ENCODE measurements at places on chromosomes 7 and 10.

GRCh38 chr10:22685926-22686325 lies 28.5 kb downstream of the PIP4K2A start:
- DNase-seq = no peak

DNA sequence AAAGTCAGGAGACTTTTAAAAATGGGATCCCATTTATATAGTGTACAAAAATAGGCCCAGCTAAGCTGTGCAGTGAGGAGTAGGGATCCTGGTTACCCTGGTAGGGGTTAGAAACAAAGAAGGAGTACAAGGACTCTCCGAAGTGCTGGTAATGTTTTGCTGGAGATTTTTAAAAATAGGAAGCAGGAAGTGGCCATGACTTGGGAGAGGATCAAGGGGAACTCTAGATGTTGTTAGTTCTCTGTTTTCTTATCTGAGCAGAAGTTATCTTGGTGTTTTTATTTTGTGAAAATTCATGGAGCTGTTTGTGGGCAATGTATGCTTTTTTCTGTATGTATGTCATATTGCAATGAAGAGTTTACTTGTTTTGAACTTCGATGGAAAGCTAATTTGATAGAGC lies 373.9 kb downstream of the SFMBT2 start:
- no peak for DNase-seq

GRCh38 chr7:53596230-53596629 lies 560.8 kb downstream of the POM121L12 start:
- DNase-seq = no peak

DNA sequence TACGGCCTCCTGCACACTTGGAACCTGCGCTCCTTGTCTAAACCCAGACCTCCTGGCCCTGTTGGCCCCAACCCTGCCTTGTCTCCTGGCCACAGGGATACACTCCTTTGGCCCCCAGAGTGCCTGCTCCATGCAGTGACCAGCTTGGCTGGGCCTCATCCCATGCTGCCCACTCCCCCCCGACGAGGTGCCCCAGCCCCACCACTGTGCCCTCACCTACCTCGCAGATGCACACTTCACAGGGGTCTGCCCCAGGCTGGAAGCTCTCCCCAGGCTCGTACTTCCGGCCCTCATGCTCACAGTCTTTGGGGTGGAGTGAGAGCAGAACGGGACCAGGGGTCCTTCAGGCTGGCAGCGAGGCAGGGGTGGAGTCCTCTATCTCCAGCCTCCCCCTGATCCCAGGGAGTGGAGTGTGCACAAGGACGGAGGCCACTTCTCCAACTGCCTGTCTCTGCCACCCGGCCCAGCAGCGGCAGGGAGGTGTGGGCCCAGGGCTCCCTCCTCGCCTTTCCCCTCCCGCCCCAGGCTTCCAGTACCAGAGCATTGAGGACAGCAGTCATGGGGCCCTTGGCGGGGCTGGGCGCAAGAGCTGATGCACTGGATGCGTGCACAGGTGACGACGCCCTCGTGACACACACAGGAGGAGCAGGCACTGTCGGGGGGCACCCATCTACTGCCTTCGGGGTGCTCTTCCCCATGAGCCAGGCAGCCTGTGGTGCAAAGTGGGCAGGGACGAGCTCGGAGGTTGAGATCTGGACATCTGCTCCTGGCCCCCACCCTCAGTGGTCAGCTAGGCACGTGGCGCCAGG lies 22.1 kb downstream of the ATP6V1F start:
- no peak for DNase-seq

- DNase-seq = no peak
Observed at GRCh38 chr7:33821970-33822369, 83.4 kb upstream of the BMPER start.

- no peak for DNase-seq
Observed at GRCh38 chr10:6399231-6399741, 180.8 kb downstream of the PRKCQ start.

- no peak for DNase-seq
Observed at GRCh38 chr10:19209319-19209718, 160.7 kb downstream of the MALRD1 start.

DNA sequence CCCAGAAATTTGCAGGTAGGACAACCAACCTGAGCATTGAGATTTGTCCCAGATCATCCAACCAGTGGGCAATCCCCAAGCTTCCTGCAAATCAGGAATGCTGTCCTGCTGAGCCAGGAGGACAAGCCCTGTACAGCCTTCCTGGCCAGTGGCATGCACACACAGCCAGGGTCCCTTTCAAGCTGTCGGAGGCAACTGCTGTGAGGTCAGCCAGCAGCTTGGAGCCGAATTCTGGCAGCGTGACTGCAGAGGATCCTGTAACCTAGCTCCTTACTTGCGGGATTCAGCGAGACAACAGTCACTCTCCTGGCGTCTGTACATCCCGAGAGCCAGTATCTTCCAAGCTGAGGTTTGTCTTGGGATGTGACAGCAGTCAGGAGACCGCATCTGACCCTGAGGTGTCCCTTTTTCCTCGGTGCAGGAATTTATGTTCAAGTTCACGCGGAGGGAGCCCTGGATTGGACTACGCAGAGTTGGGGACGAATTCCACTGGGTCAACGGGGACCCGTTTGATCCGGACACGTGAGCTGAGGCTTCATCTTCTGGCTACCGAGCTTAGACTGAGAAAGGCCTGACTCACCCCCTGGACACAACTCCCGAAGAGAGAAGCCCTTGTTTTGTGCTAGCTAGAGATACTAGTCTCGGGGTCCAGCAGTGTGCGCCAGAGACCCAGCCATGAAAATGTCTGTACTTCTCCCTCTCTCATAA lies 18.3 kb downstream of the CLEC2L start:
- no peak for DNase-seq

DNA sequence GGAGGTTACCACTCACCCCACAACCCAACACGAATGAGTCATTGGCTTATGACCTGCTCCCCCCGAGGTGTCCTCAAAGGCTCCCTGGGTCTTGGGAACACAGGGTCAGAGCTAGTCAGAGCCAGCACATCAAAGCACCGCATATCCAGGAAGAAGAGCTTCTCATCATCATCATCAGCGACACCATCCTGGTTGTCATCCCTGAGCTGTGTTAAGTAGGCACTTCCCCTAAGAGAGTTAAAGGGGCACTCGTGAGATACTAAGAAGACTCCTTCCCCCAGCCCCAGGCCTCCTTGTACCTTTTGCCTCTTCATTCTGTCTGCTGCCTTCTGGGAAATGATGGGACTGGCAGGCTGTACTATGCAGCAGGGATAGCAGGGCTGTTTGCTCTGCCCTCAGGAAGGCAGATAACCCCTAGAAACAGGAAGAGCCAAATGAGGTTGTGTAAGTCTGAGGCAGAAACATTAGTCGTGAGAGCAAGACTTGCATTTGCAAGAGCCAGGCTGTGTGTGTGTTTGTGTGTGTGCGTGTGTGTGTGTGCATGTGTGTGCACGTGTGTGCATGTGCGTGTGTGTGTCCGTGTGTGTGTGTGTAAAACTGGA lies 11.1 kb upstream of the CPA1 start:
- no peak for DNase-seq

DNA sequence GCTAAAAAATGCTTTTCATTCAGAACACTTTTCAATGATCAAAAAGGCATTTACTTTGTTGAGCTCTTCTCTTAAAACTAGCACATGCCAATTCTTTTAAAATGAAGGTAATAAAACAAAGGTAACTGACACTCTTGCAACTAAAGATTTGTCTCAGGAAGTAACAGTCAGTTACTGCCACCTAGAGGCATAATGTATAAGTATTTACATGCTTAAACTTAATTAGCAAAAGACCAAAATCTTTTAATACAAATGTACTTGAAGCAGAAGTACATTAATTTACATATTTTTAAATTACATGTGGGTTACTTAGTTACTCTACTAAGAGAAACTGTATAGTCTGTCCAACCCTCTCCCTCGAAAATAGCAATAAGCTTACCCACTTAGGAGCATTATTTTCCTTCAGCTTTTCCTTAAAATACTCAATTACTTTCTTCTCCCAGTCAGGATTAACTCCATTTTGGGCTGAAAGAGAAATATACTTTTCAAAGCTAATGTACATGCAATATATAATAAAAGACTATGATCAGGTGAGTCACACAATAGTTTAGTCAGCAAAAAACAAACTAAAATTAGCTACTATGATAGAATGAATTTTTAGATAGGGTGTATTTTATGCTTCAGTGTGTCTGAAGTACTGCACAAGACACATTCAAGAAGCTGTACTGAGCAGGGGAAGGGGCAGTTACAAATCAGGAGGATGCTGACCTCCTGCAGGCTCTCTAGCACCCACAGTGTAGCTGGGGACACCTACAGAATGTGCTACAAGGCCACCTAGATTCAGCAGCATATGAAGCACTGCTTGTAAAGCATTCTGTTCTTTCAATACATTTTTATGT lies 13.0 kb downstream of the MCMBP start:
- DNase-seq = no peak

- no peak for DNase-seq
Observed at GRCh38 chr10:60140651-60141632, 234.6 kb upstream of the CCDC6 start.

- DNase-seq = no peak
Observed at GRCh38 chr10:102113956-102114857, 6.0 kb downstream of the LDB1 start.

DNA sequence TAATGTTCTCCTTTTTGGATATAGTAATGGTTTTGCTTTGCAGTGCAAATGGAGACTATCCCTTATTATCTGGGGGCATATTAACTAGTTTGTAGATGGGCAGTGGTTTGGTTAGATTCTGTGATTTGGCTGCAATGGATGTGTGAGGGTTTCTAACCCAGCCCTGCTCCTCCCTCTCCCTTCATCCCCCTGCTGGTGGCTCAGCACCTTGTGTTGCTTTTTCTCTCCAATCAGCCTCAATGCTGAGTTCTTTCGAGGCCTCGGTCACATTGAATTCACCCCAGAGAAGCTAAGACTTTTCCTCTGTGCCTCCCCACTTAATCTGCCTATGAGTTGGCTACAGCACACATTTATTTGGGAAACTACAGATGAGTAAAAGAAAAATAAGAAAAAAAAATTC lies 120.0 kb downstream of the MALRD1 start:
- no peak for DNase-seq

- DNase-seq = no peak
Observed at GRCh38 chr7:96589038-96589437, 120.6 kb downstream of the SEM1 start.

DNA sequence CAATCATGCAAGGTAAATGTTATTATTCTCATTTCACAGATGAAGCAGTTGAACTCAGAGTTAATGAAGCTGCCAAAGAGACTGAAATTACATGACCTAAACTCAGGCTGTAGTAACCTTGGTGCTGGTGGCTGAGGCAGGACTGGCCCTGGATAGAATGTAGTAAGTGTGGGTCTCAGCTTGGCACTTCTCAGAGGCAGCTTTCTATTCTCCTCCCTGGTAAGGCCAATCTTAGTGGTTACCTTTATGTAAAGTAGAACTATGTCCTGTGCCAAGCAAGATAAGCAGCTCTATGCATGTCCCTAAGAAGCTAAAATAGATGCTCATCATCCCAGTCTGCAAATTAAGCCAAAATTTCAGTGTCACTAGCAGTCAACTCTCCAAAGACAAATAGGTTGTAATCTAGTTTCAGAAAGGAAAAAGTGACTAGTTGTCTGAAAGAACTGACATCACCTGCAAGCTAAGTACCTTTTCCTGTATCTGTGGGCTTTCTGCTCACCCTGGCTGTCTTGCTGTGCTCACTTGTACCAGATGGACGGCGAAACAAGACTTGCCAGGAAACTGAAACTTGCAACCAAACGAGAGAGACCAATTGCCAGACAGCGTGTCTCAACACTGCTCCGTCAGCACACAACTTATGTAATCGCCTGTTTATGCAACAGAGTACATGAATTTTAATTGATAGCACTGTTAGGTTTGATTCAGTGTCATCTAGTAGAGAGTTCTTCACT lies 43.7 kb downstream of the CH25H start:
- peak; percentile 35 for DNase-seq

- DNase-seq = no peak
Observed at GRCh38 chr7:129610709-129611245, 743 bp upstream of the NRF1 start.

DNA sequence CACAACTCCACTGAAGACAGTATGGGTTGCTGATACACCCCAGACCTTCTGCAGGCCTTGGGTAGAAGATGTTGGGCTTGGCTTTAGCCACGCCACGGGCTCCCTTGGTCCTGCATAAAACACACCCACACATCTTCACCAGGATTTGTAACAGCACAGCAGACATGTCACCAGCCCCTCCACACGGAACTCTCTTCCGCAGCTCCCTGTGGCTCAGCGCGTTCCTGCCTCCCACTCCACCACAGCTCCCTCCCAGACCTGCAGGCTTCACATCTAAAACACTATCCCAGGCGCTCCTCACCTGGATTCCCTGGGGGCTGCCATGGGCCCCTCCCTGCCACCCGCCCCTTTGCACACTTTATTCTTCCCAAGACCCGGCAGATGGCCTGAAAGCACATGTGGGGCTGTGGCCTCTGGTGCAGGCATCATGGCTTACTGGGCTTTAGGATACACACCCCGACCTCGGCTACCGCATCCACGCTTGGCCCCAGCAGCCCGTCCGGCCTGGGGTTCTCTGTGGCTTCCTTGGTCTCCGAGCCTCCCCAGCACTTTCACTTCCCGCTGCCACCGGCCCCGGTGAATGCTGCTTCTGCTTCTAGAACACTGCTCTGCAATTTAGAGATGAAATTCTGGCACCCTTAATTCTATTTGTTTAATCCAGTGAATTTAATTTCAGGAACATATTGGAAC lies 432.9 kb downstream of the DNAJB6 start:
- DNase-seq = no peak

DNA sequence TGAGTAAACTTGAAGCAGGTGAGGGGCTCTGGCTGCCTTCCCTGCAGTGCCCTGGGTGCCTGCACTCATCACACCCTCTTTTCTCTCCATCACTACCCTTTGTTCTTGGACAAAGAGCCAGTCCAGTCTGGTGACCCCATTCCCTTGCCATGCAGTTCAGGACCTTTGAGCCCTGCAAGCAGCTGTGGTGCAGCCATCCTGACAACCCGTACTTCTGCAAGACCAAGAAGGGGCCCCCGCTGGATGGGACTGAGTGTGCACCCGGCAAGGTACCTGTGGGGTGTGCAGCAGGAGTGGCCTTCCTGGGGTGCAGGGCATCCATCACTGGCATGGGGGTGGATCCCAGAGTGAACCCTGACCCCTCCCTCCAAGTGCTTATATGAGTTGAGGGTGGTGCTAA lies 48.7 kb downstream of the TBATA start:
- DNase-seq = no peak

DNA sequence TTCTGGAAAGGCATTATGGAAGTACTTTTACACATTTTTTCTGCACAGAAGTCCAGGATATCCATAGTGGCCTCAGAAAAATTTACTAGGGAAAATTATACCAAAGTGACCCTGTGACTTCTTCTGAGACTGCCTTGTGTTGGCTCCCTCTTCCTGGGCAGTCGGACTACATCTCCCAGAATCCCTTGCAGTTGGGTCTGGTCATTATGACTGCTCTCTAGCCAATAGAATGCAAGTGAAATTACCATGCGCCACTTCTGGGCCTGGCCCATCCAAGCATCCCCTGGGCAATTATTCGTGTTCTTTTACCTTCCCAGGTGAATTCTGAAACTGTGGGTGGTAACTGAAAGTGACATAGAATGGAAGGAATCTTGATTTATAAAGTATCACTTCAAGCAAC lies 430.9 kb downstream of the ACTR3B start:
- DNase-seq = no peak

GRCh38 chr7:139821349-139822105 lies 7.5 kb upstream of the TBXAS1 start:
- no peak for DNase-seq
